ENCODE measurements at places on chromosomes 12 and 14.
A peak's percentile ranks its signal among the peaks of the same experiment; 100 is the strongest.

DNA sequence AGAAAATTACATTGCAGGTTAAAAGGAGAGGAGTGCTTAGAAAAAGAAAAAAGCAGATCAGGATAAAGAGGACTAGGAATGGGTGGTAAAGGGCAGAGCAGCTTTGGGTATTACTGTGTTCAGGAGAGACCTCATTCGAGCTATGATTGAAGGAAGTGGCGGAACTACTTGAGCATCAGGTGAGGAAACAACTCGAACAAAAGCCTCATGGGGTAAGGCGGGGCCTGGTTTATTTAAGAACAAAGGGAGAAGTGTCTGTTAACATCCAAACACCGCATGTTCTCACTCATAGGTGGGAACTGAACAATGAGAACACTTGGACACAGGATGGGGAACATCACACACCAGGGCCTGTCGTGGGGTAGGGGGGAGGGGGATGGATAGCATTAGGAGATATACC lies 444.6 kb upstream of the CCDC196 start:
- DNase-seq = peak; percentile 59

DNA sequence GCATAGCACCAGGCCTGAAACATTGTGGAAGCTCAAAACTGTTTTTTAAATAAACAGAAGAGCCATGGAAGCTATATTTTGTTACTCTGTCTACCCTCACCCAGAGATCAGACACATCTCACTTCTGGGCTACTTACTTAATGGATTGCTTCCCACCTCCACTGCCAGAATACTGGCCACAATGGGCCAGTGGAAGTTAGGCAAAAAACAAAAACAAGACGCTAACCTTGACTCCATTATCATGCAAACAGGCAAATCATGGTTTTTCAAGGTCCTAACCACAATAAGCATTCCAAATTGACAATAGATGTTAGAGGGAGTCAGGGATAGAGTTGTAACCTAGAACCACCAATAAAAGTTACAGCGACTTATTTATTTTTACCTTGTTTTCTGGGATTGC lies 52.7 kb upstream of the PTCSC3 start:
- DNase-seq = no peak

DNA sequence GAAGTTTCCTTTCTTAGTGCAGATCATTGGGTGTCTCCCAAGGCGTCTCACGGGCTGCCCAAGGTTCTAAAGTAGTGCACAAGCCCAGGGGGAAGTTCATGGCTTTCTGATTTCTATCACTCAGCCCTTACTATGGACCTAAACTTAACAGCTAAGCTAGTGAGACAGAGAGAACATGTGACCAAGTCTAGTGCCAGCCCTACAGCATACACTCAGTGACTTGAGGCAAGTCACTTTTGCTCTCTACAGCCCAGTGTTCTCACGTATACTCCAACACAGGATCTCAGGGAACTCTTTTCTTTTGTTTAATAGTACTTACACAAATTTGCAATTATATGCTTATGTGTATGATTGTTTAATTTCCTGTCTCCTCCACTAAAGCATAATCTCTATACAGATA lies 48.6 kb downstream of the NKX2-1 start:
- DNase-seq = no peak

DNA sequence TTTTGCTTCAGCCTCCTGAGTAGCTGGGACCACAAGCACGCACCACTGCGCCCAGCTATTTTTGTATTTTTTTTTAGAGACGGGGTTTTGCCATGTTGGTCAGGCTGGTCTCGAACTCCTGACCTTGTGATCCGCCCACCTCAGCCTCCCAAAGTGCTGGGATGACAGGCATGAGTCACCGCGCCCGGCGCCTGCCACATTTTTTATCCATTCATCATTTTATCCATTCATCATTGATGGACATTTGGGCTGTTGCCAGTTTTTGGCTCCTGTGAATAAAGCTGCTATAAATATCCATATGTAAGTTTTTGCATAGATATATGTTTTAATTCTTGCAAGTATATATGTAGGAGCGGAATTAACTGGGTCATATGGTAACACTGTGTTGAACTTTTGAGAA lies 79.5 kb downstream of the DAAM1 start:
- no peak for DNase-seq

GRCh38 chr12:52191841-52192791 lies at the start of gene KRT80:
KRT80 (minus strand) TSS chr12:52192014; CDS start chr12:52191902, 112 bp downstream.
- DNase-seq = peak; percentile 11

DNA sequence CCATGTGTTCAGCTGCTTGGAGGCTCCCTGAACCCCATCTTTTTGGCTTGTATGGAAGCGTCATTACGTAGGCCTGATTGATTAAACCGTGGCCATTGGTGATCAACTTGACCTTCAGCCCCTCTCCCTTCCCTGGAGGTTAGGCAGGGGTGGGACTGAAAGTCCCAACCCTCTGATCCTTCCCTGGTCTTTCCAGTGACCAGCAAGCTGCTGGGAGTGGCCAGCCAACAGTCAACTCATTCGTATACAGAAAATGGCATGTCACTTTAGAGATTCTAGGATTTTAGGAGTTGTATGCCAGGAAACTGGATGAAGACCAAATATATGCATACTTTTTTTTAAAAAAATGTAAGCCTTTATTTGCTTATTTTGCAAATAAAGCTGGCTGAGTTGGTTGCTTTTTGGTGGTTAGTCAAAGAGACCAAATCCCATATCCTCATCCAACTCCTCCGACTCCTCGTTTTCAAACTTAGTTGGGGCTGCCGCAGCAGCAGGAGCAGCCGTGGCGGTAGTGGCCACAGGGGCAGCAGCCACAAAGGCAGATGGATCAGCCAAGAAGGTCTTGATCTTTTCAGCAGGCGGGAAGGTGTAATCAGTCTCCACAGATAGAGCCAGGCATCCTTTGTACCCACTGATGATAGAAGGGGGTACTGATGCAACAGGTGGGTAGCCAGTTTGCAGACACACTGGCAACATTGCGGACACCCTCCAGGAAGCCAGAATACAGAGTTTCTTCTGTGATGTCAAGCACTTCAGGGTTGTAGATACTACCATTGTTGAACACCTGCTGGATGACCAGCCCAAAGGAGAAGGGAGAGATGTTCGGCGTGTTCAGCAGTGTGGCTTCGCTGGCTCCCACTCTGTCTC lies 16.6 kb downstream of the NFKBIA start:
- no peak for DNase-seq

DNA sequence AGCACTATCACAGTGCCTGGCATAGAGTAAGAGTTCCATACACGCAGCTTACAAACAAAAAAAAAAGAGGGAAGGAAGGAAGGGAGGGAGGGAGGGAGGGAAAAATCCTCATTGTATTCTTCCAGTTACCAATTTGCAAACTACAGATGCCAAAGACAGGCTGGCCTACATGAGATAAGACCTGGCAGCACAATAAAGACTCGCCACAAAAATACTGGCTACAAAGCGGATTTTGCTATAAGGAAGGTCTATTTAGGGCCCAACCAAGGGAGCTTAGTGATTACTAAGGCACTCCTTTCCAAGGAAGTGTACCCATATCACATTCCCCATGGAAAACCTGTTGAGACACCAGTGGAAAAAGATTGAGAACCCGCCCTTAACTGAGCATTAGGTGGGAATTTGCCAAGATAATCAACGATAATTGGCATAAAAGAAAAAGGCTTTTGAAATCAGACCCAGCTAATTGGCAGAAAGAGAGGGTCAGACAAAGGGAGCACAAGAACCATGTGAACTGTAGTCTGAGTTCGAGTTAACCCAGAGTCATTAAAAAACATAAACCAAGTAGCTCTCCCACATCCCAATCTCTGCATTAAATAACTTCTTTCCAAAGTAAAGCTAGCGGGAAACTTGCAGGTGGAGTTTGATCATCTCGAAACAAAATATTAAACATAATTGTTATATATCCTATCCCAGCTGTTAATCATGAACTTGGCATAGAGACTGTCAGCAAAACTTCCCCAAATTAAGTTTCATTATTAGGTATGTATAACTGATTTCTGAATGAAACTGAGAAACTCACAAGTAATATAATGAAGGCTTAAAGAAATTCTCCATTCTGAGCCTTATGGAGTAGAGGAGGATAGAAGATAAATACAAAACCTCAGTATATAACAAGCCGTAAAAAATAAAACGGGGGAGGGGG lies 50.1 kb downstream of the PHLDA1 start:
- DNase-seq = no peak

DNA sequence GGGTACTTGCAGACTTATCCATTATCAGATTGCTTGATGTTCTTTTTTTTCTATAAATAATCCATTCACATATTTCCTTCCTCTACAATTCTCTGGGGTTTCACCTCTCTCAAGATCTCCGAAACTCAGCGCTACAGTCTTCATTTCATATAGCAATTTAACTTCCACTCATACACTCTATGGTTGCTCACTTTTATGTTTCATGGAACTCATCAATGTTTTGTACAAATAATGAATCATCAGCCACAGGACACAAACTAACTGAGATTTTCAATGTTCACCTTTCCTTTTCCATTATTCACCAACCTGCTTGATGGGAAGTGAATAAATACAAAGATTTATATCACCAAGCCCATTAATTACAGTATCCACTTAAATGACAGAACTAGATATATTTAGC lies 534.7 kb downstream of the LRFN5 start:
- no peak for DNase-seq

DNA sequence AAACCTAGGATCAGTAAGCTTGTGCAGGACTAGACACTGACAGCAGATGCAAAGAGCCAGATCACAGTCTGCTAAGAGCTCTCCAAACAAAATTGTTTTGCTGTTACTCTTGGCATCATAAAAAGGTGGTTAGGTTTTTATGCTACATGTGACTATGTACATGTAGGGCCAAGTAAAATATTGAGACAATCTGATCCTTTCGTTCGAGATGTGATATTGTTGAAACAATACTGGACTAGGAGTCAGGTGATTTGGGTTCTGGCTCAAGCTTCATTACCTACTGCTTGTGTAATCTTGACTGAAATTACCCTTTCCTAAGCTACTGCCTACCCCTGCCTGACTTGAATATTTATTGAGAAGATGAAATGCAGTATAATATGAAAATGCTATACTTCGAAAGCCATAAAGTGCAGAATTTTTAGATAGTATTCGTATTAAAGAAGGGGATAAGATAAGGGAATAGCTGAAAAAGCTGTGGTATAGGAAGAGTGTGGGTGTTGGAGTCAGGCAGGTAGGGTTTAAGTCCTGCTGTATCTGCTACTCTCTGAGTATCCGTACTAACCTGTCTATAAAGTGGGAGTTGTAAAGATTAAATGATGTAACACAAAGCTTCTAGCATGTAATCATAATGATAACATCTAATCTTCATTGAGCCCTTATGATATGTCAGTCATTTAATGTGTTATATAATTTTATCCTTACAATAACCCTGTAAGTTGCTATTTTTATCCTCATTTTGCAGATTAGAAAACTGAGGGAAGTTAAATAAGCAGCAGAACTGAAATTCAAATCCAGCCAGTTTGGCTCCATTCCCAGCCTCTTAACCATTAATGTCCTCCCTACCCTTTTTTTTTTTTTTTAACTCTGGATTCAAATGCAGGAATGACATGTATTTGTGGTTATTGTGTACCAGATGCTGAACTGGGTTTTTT lies 38.6 kb upstream of the ATF1 start:
- DNase-seq = no peak

GRCh38 chr14:96653597-96653996 lies 143.6 kb upstream of the VRK1 start:
- no peak for DNase-seq

GRCh38 chr12:49626169-49626835 lies 2.9 kb downstream of the PRPF40B start:
- DNase-seq = no peak

DNA sequence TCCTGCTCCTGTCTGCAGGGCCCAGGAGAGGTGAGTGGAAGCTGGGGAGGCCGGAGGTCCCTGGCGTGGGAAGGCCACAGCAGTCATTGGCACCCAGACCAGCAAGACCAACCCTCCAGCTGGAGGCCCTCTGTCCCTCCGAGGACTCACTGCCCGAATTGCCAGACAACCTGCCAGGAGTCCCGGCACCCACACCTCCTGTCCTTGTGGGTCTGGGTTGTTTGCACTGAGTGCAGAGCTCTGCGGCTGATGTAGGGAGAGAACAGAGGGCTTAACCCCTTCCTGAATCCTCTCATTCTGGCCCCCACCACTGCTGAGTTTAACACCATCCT lies 204.9 kb downstream of the KIF26A start:
- no peak for DNase-seq

DNA sequence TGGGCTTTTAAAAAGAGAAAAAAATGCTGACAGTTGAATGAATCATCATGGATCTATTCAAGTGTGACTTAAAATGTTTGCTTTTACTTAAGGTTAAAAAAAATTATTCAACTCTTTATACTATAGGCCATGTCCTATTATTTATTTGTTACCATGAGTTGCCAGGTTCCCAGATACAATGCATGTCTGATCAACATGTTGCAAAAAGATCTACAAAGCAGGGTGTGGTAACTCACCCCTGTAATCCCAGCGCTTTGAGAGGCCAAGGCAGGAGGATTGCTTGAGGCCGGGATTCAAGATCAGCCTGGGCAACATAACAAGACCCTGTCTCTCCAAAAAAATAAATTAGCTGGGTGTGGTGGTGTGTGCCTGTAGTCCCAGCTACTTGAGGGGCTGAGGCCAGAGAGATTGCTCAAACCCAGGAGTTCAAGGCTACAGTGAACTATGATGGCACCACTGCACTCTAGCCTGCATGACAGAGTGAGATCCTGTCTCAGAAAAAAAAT lies 460.8 kb downstream of the BCAT1 start:
- DNase-seq = no peak

DNA sequence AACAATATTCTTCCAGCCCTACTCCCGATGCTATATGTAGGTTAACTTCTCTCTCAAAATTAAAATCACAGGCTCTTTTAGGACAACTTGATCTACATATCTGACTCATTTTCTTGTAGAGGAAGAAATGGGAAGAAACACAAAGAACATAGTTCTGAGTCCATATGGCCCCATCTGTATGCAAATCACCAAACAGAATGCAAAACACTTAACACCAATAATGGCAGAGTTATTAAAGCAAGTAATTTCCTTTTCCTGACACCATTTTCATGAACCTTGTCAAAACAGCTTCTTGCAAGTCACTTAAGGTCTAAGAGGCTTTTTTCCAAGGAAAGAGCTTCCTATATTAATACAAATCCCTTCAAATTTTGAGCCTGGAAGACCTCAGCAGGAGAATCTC lies 300.4 kb upstream of the CLEC14A start:
- no peak for DNase-seq

DNA sequence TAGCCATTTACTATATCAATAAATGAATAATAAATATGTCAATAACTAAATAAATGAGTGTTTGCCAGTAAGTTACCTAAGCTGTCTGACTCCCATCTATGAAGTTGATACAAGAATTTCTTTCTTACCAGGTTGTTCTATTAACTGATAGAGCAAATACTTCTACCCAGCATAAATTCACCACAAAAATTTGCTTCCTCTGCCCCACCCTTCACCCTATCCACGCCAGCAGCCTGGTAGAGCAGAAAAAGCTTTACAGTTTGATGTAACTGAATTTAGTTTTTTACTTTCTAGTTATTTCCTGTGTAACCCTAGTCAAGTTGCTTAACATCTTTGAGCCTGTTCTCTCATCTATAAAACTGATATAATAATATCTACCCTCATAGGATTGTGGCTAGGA lies 94.9 kb upstream of the SLC16A7 start:
- DNase-seq = no peak

Data from NCI-H748 treated with DMSO at 0.1 percent for 48 hours (cell line).